IMR-90 (cell line): ENCODE measurements at places on chromosomes 12 and 14. TPM values are rescaled to one million over a fixed set of nuclear protein-coding genes. Genes with fewer than 3 reads are reported as not detected.

The NOVA1 gene
- 2.0 and 3.0 TPM in 2 replicates for polyA plus RNA-seq

The SRRM4 gene
- polyA plus RNA-seq = not detected in 2 replicates

The SELPLG gene
- 10.8 and 13.9 TPM in 2 replicates for polyA plus RNA-seq

The GPD1 gene
- polyA plus RNA-seq = 0.05 and 0.06 TPM in 2 replicates

The CLEC1A gene
- not detected in 2 replicates for polyA plus RNA-seq

- no peak for DNase-seq
These were observed 7.5 kb downstream of the TMEM52B start for GRCh38 chr12:10186299-10186698.

GRCh38 chr12:34033628-34034296 lies 11.5 kb downstream of the ALG10 start:
- DNase-seq = peak; percentile 42

DNA sequence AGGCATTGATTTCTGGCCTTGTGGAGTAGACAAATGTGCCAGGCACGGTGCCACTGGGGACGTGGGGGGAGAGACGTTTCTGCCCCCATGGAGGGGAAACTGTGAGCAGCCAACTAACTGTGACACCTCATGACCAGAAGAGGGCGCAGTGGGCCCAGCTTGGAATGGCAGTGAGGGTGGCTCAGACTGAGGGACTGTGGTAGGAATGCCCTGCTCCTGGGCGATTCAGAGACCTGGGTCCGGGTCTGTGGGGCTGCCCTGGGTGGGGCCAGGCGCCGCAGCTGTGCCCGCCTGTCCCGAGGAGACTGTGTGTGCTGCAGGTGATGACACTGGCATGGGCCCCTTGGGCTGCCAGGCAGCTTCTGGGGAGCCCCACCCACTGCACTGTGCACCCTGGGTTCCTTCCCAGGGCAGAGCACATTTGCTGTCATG lies 60.6 kb downstream of the SLC25A47 start:
- peak; percentile 55 for DNase-seq

DNA sequence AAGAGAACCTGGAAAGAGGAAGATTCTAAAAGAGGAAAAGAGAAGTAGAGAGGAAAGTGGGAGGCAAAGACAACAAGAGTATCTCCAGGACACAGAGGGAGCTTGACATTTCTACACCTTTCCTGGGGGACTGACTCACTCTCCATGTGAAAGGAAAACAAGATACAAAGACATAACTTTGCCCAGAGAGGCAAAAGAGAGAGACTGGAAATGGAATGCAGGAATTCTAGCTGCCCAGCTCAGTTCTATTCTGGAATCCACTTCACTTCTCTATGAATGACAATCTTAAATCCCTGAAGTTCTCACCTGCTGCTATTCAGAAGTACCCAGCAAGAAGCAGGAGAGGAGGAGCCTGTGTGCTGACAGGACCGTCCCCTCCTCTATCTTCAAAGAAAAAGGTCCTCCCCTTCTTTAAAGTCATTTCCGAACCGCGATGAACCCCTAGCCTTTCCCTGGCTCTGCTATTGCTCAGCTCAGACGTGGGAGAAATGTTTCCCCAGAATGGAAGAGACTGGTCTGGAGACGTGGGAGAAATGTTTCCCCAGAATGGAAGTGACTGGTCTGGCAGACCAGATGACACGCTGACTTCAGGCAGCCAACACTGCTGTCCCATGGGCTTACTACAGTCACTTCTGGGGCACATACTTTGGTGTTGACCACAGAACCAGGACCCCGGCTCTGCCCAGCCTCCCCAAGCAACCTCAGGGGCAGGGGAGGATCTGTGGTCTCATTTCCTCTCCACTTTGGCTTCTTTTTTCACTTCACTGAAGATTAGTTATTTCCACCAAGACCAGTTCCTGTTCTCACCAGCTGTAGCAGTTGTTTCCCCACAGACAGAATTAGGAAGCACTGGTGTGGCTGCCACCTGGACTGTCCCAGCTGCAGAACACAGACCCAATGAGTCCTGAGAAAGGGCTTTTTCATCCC lies 8.3 kb downstream of the FMNL3 start:
- DNase-seq = peak; percentile 71

DNA sequence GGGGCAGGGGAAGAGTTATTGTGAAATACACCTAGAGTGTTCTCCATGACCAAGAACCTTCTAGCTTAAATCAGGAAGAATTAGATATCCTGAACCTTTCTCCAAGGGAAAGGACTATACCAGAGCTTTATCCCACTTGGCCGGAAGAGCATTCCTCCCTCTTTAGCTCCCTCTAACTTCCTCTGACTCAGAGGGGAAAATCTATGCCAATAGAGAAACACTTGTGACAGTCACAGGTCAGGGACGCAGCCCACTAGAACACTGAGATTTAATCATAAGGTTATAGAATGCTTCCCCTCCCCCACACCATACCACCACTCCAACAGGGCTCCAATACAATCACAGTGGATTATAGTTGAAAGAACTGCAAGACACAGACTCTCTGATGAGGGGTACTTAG lies 55.4 kb upstream of the RFX4 start:
- DNase-seq = peak; percentile 18

DNA sequence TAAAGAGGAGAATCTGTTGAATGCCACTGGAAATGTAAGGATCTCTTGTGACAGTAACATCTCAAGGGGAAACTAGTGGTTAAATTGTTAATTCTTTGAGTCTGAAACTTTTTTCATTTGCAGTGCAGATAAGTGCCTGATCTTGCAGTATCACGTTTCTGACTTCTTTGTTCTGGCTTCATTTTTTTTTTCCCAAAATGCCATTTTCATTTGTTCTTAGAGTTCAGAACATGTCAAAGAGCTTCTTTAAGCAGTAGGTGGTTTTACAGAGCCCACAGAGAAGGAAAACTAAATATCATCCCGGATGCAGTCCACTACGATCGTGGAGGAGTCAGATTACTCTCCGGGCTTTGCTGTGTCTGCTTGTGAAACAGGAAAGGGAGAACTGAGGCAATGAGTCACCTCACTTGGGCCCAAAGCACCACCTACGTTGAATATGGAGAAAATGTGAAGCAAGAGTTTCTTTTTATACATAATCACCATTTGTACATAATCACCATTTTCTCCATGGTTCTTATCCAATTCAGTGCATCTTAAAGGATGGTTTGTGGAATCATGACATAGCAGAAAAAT lies 43.9 kb downstream of the HMGA2 start:
- peak; percentile 97 for DNase-seq

GRCh38 chr14:74848768-74849167 lies 27.2 kb downstream of the PROX2 start:
- DNase-seq = no peak

GRCh38 chr12:9895215-9895971 lies 14.1 kb downstream of the KLRF2 start:
- DNase-seq = no peak

- peak; percentile 44 for DNase-seq
These were observed 17.9 kb upstream of the PTGR2 start for GRCh38 chr14:73833530-73834260.

DNA sequence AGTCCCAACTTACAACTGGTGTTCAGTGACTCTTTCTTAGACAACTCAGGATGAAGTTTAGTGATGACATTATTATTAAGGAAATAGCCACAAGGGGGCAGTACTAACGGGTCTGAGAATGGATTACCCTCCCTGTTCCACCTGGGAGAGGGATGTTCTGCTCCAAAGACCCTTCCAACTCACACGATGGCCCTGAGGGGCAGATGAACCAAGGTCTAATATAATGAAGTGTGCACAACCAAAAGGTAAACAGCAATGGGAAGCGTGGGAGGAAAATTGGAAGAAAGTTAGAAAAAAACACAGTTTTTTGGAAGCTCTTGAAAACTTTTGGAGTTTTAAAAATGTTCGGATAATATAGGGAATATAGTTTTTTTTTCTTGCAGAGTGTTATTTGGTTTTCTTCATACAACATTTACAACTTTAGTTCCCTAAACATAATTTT lies 24.0 kb downstream of the FGF6 start:
- peak; percentile 36 for DNase-seq

DNA sequence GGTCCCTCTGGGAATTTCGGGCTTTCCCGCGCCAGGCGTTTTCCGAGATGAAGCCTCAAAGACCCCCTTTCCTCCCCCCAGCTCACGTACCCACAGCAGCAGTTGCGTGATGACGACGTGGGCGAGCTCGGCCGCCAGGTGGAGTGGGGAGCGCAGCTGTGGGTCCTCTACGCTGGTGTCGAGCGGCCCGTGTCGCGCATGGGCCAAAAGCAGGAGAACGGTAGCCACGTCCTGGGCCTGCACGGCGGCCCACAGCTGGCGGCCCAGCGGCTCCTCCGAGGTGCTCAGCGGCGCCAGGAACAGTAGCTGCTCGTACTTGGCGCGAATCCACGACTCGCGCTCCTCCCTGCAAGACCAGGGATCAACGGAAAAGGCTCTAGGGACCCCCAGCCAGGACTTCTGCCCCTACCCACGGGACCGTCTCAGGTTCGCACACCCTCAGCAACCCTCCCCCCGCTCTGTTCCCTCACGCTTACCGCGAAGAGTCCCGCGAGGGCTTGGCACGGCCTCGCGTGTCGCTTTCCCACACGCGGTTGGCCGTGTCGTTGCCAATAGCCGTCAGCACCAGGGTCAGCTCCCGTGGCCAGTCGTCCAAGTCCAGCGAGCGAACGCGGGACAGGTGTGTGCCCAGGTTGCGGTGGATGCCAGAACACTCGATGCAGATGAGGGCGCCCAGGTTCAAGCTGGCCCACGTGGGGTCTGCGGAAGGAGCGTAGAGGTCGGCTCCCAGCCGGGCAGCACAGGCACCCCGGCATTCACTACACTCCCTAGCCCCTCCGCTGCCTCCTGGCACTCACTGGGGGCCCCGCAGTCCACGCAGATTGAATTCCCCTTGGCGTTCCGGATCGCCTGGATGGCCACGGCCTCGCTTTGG lies 11.4 kb downstream of the AGAP2 start:
- DNase-seq = no peak

GRCh38 chr12:104604070-104604994 lies 147.6 kb downstream of the CHST11 start:
- DNase-seq = peak; percentile 96
